ENCODE measurements at places on chromosomes 6 and 20.

DNA sequence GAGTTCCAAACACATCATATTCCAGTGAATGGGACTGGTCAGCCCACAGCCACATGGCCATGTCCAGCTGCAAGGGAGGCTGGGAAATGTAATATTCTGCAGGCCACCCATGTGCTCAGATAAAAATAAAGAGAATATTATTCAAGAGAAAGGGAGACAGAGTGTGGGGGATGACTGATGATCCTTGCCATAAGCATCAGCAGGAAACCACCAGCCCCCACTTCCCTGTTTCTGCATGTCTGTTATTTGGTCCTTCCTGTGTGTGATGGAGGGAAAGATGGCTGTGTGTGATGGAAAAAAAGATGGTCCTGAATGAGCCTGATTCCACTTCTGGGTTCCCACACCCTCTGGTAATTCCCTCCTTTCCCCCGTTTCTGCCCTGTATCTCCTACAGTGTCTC is 13.1 kb upstream of the RSPO4 start:
- DNase-seq: no peak

- DNase-seq: no peak
These were observed 437.5 kb downstream of the MMUT start for GRCh38 chr6:49025273-49026240.

- no peak for DNase-seq
These were observed 15.6 kb upstream of the NRSN1 start for GRCh38 chr6:24110417-24110816.

DNA sequence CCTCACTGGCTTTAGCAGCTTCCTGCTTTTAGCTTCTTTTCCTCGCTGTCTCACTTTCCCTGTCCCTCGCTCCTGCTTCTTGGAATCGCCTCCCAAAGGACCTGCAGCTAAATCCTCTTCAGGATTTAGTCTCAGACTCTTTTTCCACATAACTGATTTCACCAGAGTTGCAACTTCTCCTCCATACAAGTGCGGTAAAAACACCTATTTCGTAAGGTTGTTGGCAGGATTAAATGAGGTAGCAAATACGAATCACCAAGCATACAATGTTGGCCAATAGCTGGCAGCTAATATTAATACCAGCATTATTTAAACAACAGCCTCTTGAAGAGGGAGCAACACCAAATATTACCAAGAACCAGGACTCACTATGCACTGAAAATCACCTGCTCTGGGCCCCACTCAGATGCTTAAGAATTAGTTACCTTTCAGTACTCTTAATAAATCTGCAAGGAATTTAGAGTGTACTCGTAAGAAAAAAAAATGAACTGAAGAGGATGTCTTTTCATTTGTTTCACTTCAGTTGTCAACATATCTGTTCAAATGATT is 123.0 kb downstream of the DTNBP1 start:
- no peak for DNase-seq

- no peak for DNase-seq
These were observed 542.6 kb downstream of the DHX35 start for GRCh38 chr20:39504710-39505094.

GRCh38 chr6:156718647-156719394 is 58.4 kb upstream of the ARID1B start:
- DNase-seq: no peak

DNA sequence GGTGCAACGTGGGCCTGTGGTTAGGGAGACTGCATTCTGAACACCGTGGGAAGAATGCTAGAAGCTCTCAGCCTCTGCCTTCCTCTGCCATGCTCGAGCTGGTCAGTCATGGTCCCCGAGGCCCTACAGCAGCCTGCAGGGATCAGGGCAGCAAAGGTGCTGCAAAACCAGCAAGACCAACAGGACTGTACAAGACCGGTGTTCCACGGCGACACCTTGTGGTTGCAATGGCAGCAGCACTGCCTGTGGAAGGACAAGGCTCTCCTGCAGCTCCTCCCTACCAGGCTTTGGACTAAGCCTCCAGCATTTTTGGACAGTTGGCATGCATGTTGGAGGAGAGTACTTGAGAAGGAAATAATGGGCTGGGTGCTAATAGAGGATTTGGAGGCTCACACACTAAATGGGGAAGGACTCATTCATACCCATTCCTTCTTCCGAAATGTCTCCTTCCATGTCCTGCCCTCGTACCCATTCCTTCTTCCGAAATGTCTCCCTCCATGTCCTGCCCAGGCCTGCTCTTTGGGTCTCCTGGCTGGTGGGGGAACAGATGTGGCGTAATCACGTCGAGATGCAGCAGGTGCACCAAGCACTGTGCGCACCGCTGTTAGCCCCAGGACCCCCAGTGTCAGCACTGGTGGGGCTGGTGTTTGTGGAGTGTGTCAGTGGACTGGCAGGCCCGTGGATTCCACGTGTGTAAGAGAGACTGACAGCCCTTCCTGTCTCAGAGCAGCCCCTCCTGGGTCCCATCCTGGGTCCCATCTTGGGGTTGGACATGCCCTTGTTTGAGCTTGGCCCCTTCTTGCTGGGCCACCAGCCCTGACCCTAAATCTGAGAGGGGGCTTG is 18.6 kb upstream of the MYT1 start:
- no peak for DNase-seq

DNA sequence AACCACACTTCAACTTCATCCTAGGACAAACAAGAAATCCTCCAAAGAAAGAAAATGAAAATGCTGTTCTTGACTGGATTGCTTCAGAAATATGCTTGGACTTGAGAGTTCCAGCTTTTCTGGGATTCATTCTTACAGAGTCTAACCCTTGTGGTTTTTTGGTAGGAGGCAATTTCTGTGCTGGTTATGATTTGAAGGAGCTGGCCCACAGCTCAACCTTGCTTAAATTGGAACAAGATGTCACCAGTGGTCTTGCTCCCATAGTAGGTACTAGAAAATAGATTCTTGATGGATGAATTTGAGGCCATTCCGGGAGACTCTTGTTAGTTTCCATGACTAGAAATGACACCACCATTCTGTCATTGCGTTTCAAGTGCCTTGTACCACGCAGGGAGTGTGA is 54.3 kb upstream of the BMP6 start:
- DNase-seq: no peak

DNA sequence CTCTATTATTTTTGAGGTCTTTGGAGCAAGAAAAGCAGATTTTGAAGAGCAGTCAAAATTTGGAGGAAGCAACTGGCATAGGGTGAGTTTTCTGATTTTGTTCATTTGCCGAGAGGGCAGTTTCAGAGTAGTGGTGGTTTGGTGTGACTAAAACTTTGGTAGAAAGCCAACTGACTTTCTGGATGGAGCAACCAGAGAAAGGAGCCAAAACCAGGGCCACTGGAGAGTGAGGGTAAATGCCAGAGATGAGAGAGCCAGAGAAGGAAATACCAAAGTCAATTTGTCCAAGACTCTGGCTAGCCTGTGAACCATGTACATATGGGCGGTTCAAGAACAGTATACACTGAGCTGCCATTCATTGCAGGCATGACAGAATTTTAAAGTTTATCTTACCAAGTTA is 40.5 kb upstream of the ZBTB24 start:
- no peak for DNase-seq

GRCh38 chr6:7163661-7164071 is 55.9 kb downstream of the RREB1 start:
- no peak for DNase-seq

- no peak for DNase-seq
These were observed 235.0 kb downstream of the TTLL2 start for GRCh38 chr6:167559675-167560479.

GRCh38 chr6:333379-334002 is 41.2 kb downstream of the DUSP22 start:
- DNase-seq: no peak

DNA sequence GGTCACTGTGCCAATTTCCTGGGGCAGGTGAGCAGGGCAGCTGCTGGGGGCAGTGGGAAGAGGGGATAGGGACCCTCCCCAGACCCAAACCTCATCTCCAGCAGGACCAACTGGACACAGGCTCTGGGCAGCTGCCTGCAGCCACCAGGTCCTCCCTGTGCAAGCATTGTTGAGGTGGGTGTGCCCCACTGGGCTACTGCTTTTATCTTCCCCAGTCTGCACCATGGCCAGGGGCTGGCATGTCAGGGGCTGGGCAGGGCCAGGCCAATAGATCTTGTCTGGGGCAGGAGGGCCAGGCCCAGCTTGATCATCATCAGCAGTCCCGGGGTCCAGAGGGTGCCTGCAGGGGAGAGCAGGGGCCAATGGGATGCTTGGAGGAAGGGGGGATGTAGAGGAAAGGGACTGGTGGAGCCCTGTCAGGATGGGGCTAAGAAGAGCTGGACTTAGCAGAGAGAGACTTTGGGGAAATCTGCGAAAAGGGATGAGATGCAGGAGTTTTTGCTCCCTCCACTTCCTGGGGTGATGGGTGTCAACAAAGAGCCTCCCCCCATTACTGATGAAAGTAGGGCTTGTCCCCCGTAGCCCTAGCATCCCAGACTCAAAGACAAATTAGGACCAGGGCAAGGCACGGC is 5.7 kb downstream of the EBF4 start:
- DNase-seq: no peak

- DNase-seq: peak; percentile 66
These were observed 96.5 kb downstream of the MMS22L start for GRCh38 chr6:97186416-97186999.

DNA sequence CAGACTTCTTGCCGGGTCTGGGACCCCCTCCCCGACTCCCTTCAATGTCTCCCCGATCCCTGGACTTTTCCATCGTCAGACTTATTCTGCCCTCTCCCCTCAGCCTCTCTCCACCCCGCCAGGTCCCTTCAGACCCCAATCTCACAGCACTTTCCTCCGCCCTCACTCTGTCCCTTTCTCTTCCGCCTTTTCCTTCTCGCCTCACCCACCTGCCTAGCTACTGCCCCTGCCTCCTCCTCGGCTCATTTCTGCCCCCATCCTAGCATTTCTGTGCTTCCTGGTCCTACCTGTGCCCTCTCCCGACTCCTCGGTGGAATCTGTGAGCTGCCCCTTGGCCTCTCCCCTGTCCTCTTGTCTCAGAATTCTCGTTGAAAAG is 616 bp downstream of the CHMP4B start:
- no peak for DNase-seq

GRCh38 chr6:38179300-38179699 is 359.8 kb downstream of the ZFAND3 start:
- DNase-seq: peak; percentile 28

- no peak for DNase-seq
These were observed 4.7 kb upstream of the CCN6 start for GRCh38 chr6:112049026-112049799.

DNA sequence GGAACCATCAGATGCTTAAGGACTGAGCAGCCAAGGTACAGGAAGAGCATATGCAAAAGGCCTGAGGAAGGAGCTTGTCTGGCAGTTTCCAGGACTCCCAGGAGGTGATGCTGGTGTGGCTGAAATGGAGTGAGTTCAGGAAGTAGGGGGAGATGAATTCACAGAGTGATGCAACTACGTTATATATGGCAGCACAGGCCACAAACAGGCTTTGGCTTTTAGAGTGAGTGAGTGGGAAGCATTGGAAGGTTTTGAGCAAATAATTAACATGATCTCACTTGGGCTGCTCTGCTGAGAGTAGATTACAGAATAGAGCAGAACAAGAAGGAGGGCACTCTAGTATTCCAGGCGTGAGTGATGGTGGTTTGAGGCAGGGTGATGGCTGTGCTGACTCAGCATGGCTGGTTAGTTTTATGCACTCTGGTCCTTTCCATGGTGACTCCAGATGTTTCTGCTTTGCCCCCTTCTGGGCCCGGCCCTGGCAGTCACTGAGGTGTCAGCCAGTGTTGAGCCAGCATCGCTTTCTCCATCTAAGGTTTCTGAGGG is 6.5 kb downstream of the BTN2A2 start:
- no peak for DNase-seq

DNA sequence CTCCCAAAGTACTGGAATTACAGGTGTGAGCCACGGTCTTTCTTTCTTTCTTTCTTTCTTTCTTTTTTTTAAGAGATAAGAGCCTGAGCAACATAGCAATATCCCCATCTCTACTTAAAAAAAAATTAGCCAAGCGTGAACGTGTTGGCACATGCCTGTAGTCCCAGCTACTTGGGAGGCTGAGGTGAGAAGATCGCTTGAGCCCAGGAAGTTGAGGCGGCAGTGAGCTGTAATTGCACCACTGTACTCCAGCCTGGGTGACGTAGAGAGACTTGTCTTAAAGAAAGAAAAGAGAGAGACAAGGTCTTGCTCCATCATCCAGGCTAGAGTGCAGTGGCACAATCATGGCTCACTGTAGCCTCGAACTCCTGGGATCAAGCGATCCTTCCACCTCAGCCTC is 162.0 kb upstream of the MLN start:
- no peak for DNase-seq

GRCh38 chr20:58959652-58960051 is 21.4 kb upstream of the NELFCD start:
- DNase-seq: no peak

DNA sequence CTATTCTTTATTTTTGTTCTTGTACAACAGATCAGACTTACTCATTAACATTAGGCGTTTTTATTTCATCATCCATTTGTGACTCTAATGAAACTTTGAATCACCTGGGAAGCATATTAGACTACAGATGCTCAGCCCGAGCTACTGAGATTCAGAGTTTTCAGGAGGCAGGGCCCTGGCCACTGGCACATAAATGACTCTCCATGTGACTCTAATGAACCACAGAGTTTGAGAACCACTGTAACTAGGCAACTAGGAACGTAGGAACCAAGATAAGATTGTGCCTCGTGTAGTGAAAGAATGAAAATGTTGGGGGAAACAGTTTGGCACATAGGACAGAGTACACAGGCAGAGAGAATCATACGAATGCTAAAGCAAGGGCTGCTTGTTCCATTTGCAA is 405.9 kb upstream of the BTBD3 start:
- no peak for DNase-seq

DNA sequence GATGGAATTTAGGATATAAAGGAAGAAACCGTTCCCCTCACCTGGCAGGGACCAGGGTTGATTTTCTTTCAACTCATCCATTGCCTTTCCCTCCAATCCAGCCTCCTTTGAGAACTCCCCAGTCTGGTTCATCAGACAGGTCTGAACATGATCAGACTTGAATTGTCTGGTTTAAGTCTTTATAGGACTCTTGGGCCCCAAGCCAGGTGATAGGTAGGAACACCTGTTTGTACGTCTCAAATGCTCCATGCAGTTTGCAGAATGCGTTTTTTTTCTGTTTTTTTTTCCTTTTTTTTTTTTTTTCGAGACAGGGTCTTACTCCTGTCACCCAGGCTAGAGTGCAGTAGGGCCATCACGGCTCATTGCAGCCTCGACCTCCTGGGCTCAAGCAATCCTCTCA is 4.1 kb upstream of the CEP250 start:
- DNase-seq: no peak

- DNase-seq: peak; percentile 6
These were observed 317.2 kb upstream of the CDYL start for GRCh38 chr6:4459032-4459431.

GRCh38 chr6:156902782-156903181 is 125.6 kb downstream of the ARID1B start:
- DNase-seq: no peak

GRCh38 chr6:81942067-81942370 is 189.5 kb upstream of the TENT5A start:
- DNase-seq: no peak

Measured in NCI-H2081 (cell line).